Stimulated activated CD4-positive, alpha-beta T cell treated with anti-CD3 and anti-CD28 coated beads, Interleukin-4, amount 100 ng/mL, for 48 hours (primary cell): ENCODE measurements at places on chromosomes 7 and 10.
A peak's percentile ranks its signal among the peaks of the same experiment; 100 is the strongest.

DNA sequence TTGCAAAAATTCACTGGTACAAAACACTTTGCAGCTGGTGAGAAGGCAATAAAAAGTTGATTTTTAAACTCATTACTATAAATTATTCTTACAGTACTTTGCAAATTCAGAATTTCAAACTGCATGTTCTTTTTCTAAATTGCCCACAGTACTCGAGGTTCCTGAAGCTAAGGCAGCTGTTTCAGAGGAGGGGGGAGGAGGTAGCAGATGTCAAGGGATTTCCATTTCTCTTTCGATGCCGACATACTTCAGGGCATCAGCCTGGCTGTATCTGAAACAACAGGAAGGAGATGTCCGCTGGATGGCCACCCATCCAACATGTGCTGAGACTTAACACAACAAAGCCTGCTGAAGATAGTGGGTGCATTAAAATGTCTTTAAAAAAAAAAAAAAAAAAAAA lies 76.7 kb downstream of the EZH2 start:
- DNase-seq, result no peak

DNA sequence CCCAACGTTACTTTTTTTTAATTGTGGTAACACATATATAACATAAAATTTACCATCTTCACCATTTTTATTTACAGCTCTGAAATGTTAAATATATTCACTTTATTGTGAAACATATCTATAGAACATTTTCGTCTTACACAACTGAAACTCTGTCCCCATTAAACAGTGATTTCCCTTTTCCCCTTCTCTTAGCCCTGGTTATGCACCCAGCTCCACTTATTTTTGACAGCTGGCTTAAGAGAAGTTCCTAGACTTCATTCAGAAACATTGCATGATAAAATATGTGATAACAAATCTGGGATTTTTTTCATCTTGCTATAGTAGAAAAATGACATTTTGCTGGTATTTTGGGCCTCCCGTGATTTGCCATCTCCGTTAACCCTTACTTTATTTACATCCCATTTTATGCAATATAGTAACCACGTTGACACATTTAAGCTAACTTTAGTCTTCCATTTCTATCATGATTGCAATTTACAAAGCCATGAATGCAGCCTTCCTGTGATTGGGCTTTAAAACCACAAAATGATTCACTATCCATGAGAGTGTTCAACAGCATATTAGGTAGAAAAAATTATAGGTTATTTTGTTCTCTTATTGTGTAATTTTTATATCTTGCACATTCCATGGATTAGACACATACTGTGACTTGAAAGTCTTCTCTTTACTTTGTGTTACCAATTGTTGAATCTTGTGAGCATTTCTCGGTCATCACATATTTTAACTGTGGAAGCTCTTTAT lies 139.6 kb downstream of the SND1 start:
- DNase-seq, result no peak

DNA sequence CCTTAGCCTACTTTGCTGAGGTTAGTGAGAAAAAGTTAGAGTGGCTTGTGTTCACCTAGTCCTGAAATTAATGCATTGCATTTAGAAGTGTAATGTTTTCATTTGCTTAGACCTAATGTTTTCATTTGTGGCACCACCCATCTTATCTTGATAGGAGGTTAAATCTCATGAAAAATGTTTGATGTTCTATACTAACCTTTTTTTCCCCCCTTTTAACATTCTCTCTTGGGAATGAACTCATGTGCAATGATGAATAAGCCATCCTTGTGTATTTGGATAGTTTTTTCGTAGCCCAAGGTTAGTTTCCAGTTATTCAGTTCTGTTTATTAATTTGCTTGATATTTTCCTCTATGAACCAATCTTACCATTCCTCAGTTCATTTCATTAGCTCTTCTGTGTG lies 2.8 kb downstream of the FHIP2A start:
- DNase-seq, result no peak

- DNase-seq, result no peak
These were observed 254.7 kb downstream of the PAXIP1 start for GRCh38 chr7:154748089-154748786.

DNA sequence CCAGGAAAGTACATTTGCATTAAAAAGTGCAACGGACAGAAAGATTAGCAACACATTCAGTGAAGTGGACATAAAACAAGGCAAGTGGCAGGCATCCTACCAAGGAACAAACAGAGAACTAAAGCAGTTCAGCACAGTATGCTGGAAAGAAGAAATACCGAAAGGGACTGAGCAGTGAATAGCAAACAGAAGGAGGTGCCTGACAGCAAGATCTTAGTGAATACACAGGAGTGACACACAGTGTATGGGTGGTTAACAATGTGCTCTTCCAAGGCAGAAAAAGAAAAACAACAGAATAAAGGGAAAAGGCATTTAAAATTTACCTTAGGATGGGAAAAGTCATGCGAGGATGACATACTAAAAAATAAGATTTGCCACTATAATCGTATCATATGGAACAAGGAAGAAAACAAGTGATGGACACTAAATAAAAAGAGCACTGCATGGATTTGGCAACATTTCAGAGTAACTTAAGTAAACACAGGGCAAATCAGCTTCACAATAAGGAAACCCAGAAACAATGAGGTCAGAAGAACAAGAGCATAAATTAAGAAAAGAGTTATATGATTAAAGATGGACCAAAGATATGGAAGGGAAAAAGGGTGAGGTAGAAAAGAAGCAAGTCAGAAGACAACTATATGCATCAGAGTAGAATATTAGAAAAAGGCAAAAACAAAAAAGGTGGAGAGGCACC lies 29.5 kb downstream of the MEST start:
- DNase-seq, result no peak

- DNase-seq, result no peak
These were observed 1.3 kb upstream of the CLDN4 start for GRCh38 chr7:73829505-73829904.

GRCh38 chr7:94130716-94131115 lies 126.6 kb upstream of the BET1 start:
- no peak for DNase-seq

DNA sequence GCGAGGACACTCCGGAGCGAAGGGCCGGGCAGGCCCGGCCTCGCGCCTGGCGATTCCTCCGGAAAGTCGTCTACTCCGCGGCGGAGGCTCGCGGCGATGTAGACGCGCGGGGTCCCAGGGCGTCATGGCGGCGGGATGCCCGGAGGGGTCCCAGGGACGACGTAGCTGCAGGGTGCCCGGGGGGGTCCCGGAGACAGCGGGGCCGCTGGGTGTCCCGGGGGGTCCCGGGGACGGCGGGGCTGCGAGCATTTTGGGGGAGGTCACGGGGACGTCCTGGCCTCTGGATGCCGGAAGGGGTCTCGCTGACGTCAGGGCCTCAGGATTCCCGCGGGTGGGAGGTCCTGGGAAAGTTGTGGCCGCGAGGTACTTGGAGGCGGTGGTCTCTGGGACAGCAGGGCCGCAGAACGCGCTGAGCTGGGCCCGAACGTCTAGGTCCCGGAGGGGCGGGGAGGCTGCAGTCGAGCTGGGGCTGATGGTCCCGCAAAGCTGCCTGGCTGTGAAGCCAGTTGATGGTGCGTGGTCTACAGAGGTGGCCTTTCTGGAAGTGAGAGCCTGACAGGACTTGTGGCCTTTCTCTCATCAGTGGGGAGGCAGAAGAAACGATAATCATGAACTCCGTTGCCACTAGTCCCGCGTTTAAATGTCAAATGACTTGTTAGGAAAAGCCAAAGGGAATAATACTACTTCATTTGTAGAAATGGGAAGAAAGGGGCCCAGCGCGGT lies 637 bp downstream of the HSPA14 start:
- DNase-seq, result peak; percentile 11

DNA sequence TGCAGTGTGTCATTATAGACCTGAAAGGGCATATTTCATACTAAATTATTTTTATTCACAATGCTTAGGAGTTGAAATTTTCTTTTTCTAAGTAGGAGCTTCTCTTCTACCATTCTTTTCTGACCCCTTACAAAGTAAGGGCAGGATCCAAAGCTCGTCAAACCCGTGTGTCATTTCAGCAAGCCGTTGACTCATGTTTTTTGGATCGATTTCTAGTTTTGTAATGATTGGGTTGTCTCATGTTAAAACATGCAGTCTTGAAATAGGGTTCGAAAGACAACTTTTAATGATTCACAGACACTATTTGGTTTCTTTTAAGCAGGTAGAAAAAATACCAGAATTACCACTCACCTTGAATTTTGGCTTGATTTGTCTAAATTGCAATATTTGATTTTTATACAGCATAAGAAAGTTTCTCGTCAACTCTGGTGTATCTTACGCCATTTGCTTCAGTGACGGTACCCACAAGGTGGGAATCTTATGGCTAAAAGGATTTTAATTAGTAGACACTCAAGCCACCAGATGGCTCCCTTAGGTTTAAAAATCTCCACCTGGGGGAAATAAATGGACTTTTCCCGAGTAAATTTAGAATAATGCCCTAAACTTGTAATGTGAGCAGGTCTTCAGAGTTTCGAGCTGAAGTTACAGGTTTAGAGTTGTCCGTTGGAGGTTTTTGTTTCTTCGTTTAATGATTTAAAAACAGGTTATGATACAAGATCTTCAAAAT lies 283.4 kb downstream of the CCDC3 start:
- DNase-seq, result no peak

GRCh38 chr10:61742812-61743211 lies 80.1 kb downstream of the CABCOCO1 start:
- no peak for DNase-seq

- no peak for DNase-seq
These were observed 87.3 kb upstream of the TES start for GRCh38 chr7:116122972-116123595.

DNA sequence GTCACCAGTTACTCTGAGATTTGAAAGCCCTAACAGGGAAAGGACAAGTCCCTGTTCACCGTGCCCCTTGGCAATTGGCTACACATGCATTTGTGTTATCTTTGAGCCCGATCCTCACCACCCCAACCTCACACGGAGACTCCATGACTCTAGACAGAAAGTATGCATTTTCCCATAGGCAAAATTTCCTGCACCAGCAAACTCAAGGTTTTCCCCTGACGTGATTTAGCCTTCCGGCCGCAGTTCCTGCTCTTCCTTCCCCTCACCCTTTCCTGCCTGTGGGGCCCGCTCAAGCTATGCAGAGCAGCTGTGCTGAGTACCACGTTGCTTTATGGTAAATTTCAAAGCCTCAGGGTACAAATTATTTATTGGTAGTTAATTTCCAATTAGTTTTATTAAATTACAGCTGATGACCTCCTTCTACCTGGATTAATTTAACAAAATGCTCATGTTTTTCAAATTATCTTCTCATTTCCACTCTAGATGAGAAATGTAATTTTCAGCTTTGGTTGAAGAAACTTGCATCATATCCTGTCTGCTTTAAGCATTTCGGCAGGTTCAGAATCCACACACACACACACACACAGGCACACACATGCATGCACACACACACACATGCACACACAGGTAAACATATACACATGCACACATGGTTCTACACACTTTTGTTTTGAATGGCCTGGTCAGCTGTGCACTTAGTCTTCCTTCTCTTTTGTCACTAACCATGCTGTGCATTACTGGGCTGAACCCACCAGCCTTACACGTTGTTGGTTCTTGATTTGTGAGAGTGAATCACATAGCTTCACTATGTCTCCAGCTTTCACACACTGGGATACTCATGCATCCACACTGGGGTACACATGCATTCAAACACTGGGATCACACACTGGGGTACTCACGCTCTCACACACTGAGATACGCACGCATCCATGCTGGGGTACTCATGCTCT lies 283.1 kb upstream of the PITRM1 start:
- no peak for DNase-seq

DNA sequence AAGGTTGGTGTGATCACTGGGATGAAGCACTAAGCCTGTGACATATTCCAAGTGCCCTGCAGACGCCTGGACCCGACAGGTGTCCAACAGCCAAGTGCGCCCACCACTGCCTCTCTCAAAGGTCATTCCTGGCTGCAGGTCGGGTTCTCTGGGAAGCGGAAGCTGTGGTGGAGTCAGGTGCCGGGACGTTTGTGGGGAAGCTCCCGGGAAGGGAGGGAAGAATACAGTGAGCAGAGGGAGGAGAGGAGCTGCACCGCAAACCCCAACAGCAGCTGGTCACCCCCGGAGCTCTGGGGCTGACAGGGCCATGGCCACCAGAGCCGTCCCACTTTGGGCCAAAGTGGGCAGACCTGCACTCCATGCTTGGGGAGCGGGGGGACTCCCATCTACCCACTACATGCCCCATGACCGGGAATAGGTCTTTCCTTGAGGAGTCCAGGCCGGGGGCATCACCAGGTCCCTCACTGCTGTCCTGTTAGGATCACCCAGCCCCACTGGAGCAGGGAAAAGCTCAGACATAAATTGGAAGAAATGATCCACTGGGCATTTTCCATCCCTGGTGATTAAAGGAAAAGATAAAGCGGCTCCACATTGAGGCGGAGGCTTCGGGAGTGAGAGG lies 84.5 kb upstream of the PPP2R2D start:
- no peak for DNase-seq

- peak; percentile 59 for DNase-seq
These were observed 10.9 kb downstream of the CDHR1 start for GRCh38 chr10:84205049-84205852.

GRCh38 chr10:32151871-32152270 lies 95.6 kb upstream of the KIF5B start:
- no peak for DNase-seq

- DNase-seq, result no peak
These were observed 66.5 kb downstream of the PPP1R9A start for GRCh38 chr7:94973844-94974243.

- DNase-seq, result no peak
These were observed 54.1 kb downstream of the SLIT1 start for GRCh38 chr10:97131666-97132065.

- DNase-seq, result no peak
These were observed 921.5 kb downstream of the TYW1 start for GRCh38 chr7:67918158-67918557.
